Activated CD4-positive, CD25-positive, alpha-beta regulatory T cell treated with anti-CD3 and anti-CD28 coated beads, Interleukin-2, amount 50 U/mL, for 24 hours (primary cell): ENCODE measurements at places on chromosomes 12 and 14.

- ATAC-seq = no peak
Observed at GRCh38 chr12:52605542-52605941, 4.3 kb upstream of the KRT72 start.

DNA sequence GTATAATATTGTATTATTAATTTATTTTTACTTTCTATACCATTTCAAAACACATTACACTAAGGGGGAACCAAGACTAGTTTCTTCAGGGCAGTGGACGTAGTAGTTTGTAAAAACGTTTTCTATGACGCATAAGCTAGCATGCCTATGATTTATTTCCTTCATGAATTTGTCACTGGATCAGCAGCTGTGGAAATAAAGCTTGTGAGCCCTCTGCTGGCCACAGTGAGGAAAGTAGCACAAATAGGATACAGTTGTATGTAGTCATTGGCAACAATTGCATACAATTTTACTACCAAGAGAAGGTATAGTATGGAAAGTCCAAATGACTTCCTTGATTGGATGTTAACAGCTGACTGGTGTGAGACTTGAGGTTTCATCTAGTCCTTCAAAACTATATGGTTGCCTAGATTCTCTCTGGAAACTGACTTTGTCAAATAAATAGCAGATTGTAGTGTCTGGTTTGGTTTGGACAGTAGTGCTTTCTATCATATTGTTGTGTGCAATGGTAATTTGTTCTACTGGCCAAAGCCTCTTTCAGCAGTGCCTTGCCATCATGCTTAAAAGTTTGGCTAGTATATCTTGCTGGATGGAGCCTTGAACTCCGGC is 24.3 kb upstream of the PLEKHD1 start:
- ATAC-seq = peak; percentile 98

DNA sequence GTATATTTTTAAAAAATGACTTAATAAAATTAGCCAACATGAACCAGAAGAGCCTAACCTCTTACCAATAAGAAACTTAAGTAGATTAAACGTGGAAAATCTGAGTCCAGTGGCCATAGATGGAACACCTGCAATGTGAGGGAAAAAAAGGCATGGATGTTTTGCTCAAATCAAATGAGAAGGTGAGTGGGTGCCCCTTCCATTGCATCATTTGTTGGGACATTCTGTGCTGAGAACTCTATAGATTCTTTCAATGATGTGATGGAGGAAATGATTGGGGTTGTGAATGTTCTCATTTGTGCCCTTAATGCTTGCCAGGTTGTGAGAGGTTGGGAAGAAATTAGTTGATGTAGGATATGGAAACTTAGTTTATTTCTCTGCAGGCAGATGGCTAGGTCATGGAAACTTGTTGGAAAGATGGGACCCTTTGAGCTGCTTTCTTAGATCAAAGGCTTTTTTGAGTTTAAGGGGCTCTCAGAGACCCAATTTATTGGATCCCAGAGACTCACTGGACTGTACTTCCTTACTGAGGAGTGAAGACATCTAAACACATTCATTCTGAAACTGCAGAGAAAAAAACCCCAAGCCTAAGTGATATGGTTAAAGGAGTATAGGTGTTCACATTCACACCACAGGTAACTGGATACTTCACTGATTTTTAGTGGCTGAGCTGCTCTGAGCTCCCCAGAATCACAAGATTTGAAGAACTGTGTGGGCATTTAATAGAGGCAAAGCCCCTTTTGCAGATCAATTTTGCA is 95.9 kb downstream of the DACT1 start:
- no peak for ATAC-seq

DNA sequence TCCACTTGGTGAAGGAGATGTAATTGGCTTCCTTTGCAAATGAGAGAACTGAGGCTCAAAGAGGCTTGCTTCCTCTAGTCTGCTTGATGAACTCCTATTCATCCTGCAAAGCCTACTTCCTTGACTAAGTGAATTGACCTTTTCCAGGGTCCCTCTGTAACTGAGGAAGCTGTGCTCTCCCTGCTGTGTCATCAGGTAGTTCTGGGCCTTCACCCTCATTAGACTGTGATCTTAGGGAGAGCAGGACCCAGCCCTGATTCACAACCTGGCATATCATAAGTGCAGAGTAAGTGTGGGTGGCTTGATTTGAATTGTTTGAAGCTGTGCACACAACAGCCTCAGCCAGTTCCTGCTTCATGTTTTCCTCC is 16.3 kb downstream of the ASB2 start:
- peak; percentile 39 for ATAC-seq
